Activated T-cell treated with anti-CD3 and anti-CD28 coated beads, Interleukin-2, amount 50 U/mL, for 4 hours (primary cell): ENCODE measurements at places on chromosomes 11 and 22. TPM values are rescaled to one million over a fixed set of nuclear protein-coding genes. Genes with fewer than 3 reads are reported as not detected.

The RAB39A gene
- total RNA-seq: not detected

The APOC3 gene
- 0.82 TPM for total RNA-seq

GRCh38 chr11:126638648-126639047 lies 283.2 kb downstream of the ST3GAL4 start:
- DNase-seq: no peak

- no peak for DNase-seq
Measured at GRCh38 chr11:86360775-86361395, 13.8 kb upstream of the CCDC81 start.

DNA sequence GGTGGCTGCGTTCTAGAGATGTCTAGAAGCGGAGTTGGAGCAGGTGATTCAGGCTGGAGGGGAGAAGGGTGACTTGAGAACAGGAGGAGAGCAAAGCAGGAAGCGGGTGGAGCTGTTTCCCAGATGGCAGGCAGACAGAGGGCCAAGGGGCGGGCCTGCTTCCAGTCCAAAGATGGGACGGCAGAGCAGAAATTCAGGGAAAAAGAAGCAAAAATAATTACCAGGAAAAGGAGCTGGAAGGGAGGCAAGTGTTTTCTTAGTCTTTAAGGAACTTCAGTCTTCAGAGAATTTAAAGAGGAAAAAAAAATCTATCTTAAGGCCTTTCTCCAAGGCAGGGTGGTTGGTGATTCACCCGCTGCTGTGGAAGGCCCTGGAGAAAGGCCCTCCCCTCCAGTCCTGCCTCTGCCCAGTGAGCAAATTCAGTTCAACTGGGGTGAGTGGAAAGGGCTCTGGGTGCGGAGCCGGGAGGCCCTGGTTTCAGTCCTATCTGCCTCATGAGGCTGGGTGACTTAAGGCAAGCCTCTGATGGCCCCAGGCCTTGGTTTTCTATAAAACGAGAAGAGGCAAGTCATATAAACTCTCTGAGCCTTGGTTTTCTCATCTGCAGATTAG lies 4.5 kb upstream of the CREB3L1 start:
- DNase-seq: no peak

DNA sequence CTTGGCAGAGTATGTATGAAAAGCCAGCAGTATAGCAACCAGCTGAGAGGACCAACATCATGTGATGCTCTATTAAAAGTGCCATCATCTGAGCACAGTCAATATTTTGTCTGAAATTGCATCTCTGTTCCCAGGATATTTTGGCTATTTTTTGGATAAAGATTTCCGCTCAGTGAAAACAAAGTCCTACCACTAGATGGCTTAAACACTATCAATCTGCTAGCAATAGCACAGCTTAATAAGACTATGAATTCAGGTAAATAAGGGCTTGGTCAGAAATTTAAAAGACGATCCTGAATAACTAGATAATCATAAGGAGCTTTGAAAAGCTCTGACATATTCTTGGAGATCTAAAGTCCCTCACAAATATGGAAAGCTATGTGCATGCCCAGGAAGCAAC lies 74.4 kb downstream of the MS4A13 start:
- no peak for DNase-seq

DNA sequence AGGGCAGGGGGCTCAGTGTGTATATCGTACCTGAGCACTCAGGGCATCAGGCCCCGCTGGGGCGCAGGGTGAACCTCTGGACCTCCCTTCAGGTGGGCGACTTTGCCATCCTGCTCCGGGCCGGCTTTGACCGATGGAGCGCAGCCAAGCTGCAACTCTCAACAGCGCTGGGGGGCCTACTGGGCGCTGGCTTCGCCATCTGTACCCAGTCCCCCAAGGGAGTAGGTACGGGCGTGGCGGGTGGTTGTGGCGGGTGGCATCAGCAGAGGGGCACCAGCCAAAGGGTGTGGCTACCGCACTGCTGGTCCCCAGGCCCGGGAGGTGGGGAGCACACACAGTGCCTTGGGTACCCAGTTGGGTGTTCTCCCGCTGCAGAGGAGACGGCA lies 6.3 kb downstream of the SLC39A13 start:
- DNase-seq: no peak

DNA sequence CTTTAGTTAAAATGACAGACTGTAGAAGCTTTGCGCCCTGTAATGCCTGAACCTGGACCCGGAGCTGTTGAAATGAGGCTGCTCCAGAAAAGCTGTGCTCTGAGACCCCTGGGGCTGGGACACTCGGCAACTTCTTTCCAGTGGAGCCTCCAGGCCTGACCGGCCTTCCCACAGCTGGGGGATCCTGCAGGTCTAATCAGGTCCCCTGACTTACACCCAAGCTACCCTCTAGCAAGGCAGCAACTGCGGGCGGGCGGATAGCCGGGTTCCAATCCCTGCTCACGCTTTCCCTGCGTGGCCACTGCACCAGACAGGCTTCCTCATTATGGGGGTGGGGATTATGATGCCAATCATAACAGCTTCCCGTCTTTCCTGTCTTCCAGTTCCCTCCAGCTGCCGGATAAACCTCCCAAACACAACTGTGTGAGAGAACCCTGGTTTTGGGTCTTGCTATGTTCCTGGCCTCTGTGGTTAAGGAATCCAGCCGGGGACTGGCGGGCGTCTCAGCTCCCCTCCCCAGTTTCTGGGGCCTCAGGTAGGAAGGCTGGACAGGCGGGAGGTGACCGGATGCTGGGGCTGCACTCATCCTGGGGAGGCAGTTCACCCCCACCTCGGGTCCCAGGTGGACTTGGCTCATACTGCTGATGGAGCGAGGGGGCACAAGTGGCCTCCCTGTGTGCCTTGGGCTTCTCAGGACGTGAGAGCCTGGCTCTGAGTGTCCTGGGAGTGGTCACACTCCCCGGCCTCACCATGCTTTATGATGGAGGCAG lies 38.6 kb downstream of the PARVG start:
- DNase-seq: no peak

GRCh38 chr11:44344921-44345320 lies 35.0 kb upstream of the ALX4 start:
- no peak for DNase-seq

- DNase-seq: no peak
Measured at GRCh38 chr22:43505896-43506295, 94.1 kb downstream of the MPPED1 start.
